Activated T-cell treated with anti-CD3 and anti-CD28 coated beads, Interleukin-2, amount 50 U/mL, for 72 hours (primary cell): ENCODE measurements at places on chromosomes 11 and 22.

- no peak for DNase-seq
These were observed 301.2 kb downstream of the CTTN start for GRCh38 chr11:70699294-70700221.

GRCh38 chr11:130603335-130603906, 155.0 kb downstream of the ADAMTS15 start:
- no peak for DNase-seq

GRCh38 chr11:2470495-2470894, 25.7 kb downstream of the KCNQ1 start:
- no peak for DNase-seq

DNA sequence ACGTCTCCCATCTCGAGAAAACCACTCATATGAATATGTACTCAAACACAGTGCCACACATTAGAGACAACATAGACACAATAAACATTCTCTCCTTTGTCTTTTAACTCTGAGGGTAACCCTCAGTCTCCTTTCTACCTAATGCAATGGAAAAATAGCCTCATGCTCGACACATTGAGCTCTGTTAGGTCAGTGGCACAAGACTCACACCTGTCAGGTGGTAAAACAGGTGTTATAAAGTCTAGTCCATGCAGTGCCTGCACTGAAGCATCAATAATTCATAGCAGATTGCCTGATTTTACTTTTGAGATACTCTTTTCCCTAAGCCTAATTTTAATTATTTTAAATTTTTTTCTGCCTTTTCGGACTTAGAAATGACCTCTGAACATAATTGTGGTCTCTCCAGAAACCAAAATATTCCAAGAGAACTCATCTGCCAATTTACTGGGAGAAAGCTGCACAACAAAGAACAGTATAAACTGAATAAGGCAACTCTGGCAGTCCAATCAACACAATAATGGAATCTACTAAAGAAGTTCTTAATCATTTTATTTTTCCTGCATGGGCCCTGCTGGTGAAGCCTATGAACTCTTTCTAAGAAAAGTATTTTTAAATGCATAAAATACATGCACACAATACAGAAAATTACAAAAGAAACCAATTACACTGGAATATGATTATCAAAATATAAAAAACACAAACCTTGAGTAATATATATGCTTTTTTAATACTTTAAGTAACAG, 9.9 kb downstream of the RDX start:
- no peak for DNase-seq

GRCh38 chr11:133399294-133399693, 133.0 kb downstream of the OPCML start:
- DNase-seq, result no peak

DNA sequence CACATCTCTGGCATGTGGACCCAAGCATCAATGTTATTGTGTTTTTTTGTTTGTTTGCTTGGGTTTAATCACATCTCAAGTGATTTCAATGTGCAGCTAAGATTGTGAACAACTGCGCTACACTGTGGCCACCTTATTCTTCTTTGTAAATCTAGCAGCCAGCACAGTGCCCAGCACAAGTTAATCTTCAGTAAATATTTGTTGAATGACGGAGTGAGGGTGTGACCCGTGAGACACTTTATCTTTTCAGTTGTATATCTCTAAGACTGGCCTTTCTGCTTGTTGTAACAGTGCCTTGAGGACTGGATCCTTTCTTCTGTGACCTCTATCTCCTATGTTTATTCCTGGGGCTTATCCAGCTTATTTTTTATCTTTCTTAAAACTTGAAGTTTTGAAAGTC, 21.4 kb upstream of the AMOTL1 start:
- DNase-seq, result no peak

DNA sequence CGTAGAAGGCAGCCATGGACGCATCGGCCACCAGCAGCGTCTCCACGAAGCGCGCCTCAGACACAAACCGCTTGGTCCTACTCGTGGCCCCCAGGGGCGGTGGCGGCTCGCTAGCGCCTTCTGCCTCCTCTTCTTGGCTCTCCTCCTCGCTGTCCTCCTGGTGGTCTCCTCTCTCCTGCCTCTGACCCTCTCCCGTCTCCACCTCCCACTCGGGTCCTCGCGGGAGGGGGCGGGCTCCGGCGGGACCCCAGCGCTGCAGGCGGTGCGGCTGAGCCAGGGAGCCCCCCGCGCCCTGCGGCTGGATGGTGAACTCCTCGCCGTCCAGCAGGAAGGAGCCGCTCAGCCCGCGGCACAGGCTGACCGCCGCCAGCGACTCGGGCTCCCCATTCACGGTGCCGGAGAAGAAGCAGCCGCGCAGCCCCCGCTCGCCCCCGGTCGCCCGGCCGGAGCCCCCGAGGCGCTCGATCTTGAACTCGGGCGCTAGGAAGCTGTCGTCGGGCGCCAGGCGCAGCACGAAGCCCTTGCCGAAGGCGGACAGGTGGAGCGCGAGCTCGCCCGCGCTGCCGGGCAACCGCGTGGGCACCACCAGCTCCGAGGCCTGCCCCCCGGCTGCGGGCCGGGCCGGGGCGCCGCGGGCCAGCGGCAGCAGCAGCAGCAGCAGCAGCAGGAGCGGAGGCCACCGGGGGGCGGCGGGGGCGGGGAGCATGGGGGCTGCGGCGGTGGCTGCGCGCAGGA, 661 bp downstream of the ADAMTS8 start:
- no peak for DNase-seq

DNA sequence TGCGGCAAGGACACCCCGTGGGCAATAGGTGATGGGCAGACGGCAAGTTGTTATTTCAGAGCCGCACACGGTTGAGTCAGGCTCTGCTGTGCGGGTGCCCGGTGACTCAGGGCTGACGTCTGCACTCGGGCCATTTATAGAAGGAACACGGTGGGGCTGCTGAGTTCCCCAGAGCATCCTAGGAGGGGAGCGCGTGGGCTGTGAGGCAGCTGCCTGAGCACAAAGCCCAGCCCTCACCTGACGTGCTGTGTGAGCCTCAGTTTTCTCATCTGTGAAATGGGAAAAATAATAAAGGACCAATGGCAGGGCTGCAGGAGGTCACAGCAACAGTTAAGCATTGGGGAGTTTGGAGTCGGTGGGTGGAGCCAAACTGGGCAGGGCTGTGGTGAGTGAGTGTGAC, 11.3 kb upstream of the RHOD start:
- DNase-seq, result no peak

DNA sequence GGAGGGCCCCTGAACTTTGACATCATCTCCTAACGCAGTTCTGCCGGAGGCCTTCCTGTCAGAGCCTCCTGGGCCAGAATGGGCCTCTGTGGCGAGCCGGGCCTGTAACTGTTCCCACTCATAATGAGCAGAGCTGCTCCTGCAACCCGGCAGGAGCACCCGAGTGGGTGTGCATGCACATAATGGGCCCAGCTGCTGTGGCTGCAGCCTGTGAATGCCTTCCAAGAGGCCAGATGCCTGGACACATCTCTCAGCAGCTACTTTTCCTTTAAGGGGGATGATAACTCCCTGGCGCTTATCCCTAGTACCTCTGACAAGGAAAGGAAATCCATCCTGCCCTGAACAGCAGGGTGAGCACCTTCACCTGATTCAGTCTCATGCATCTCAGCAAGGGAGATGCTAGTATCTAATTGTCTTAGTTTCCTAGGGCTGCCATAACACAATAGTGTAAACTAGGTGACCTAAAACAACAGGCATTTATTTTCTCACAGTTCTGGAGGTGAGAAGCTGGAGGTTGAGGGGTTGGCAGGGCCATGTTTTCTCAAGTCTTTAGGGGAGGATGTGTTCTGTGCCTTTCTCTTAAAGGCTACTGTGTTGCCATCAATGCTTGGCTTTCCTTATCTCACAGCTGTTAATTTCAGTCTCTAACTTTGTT, 120.5 kb downstream of the TEAD1 start:
- no peak for DNase-seq

DNA sequence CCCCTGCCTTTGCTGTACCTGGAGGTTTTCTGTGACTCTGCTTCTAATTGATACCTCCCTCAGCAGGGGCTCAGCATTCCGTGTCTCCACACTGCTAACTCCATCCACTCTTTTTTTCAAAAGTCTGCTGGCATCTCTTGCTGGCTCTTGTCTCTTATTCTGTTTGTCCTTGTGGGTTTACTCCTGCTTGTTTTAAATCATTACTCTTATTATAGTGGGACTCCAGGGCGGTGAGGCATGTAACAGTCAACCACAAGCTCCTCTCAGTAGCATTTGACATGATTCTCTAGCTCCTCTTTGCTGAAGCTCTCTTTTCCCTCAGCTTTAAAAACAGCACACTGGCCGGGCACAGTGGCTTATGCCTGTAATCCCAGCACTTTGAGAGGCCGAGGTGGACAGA, 260.2 kb upstream of the NARS2 start:
- no peak for DNase-seq

GRCh38 chr11:83522911-83523310, 236.7 kb upstream of the CCDC90B start:
- DNase-seq, result no peak

GRCh38 chr11:59097113-59097708, 9.8 kb upstream of the FAM111B start:
- DNase-seq, result peak; percentile 65

GRCh38 chr11:125100136-125100535, 11.3 kb downstream of the TMEM218 start:
- DNase-seq, result no peak

- peak; percentile 44 for DNase-seq
These were observed 673 bp downstream of the CDON start for GRCh38 chr11:126061707-126062678.

DNA sequence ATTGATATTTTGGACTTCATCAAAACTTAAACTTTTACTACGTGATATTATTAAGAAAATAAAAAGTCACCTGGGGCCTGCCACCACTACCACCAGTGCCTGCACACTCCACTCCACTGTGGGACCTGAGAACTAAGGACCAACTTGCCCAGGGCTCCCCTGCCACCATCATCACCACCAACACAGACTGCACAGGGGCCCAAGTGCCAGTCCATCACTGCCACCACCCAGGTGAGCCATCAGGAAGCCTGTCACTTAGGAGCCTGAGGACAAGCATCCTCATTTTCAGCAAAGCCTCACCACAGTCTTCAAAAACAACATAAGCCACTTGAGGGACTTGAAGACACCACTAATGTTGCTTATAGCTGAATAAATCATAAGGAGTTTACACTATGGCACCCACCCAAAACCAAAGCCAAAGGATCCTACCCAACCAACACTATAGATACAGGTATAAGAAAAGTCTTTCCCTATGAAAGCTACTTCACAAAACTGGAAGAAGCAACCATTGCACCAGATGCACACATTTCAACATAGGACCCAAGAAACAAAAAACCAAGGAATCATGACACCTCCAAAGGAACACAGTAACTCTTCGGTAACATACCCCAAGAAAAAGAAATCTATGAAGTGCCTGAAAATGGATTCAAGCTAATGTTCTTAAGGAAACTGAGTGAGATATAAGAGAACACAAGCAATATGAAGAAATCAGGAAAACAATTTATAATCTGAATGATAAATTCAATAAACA, 73.6 kb upstream of the GNAZ start:
- no peak for DNase-seq

GRCh38 chr22:44683237-44683636, 18.8 kb upstream of the PRR5 start:
- peak; percentile 79 for DNase-seq

- peak; percentile 86 for DNase-seq
These were observed 62.1 kb downstream of the THAP12 start for GRCh38 chr11:76318744-76319384.
